T-helper 17 cell (primary cell): ENCODE measurements at places on chromosomes 3 and 15.

- DNase-seq: peak; percentile 24
Measured at GRCh38 chr3:187012609-187013051, 82.3 kb downstream of the ST6GAL1 start.

DNA sequence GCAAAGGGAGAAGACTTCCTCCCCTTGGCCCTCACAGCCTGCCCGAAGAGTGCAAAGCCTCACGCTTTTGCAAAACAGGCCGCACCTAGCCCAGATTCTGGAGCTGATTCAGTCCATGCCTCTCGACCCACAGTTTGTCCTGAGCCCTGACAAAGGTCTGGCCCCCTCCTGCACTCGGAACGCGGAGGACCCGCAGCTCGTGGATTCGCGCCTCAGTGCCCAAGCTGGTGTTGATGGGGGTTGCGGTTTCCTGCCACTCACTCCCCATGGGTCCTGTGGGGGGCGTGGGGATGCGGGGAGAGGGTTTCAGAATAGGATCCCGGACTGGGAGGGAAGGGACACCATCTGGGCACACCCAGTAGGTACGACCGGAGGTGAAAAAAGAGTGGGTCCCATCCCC lies 594 bp upstream of the CRABP1 start:
- DNase-seq: no peak

DNA sequence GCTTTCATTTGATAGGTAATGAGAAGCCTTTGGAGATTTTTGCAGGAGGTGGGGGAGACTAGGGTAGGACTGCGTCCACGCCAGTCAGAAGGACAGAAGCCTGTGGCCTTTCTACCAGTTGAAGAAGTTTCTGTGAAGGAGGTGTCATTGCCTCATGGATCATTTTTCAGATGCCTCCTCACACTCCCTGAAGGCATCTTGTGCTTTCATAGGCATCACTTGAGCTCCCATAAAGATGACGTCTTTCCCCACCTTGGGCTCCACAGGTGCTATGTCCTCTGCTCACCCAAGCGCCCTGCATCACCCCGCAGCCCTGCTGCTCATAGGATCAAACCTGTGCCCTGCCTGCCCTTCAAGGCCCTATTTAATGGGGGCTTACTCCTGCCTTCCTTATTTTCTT lies 7.5 kb upstream of the ITGA11 start:
- DNase-seq: no peak

DNA sequence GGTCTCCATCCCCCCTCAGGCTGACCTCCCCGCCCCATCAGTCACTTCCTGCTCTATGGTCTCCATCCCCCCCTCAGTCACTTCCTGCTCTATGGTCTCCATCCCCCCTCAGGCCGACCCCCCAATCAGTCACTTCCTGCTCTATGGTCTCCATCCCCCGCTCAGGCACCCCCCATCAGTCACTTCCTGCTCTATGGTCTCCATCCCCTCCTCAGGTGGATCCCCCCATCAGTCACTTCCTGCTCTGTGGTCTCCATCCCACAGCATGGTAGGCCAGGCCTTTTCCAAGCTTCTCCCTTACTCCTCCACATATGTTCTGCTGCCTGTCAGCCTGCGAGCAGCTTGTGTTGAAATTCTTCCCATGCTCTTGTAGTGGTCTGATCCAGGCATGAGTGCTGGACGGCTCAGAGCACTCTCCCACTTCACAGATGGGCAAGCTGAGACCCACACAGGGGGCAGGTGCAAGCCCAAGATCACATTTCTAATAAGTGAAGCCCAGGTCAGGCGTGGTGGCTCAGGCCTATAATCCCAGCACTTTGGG lies 36.8 kb downstream of the BDH1 start:
- no peak for DNase-seq

GRCh38 chr3:69746119-69746518 lies 6.9 kb downstream of the MITF start:
- DNase-seq: no peak

GRCh38 chr3:102002056-102002455 lies 152.7 kb downstream of the NFKBIZ start:
- DNase-seq: no peak

GRCh38 chr3:17092583-17092933 lies 207.8 kb downstream of the PLCL2 start:
- no peak for DNase-seq
